ENCODE measurements at places on chromosomes 11 and 22. TPM values are rescaled to one million over a fixed set of nuclear protein-coding genes. Genes with fewer than 3 reads are reported as not detected.

Gene MRPL17
- total RNA-seq, result 17.5 TPM

GRCh38 chr11:11572386-11572785, 49.4 kb downstream of the GALNT18 start:
- DNase-seq, result no peak

- DNase-seq, result no peak
Observed at GRCh38 chr11:21262992-21263391, 593.6 kb downstream of the NELL1 start.

GRCh38 chr11:123601743-123602142, 52.7 kb downstream of the SCN3B start:
- no peak for DNase-seq

DNA sequence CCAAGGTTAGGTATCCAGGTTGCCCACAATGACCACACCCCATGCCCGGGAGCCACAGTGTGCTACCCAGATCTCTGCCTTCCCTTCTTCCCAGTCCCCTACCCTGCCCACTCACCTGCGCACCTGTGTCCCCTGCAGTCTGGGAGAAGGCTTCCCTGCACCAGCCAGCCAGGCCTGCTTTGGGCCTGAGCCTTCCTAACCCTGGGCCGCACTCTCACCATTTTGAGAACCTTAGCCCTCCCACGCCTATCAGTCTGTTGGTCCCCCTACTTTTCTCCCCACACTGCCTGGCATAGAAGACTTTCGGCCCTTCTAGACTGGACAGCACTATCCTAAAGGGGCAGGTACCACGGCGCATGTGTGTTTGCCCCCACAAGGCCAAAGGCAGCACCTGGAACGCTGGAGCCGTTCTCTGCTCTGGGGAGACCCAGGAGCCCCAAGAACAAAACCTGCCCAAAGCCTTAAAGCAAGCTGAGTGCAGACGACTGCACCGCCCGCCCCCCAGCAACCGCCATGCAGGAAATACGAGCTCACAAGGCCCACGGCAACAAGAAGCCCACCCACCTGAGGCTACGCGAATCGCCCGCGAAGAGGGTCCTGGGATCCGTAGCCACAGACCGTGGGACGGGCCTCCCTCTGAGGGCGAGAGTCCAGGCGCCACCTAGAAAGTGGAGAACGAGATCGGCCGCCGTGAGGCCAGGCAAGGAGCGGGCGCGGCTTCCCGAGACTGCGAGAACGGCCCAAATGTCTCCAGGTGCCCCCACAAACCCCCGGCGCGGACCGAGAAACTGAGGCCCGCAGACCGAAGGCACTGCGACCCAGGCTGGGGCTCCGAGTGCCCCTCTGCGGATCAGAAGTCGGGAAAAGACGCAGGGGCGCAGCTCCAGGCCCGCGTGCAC, 546 bp downstream of the GNB1L start:
- no peak for DNase-seq

DNA sequence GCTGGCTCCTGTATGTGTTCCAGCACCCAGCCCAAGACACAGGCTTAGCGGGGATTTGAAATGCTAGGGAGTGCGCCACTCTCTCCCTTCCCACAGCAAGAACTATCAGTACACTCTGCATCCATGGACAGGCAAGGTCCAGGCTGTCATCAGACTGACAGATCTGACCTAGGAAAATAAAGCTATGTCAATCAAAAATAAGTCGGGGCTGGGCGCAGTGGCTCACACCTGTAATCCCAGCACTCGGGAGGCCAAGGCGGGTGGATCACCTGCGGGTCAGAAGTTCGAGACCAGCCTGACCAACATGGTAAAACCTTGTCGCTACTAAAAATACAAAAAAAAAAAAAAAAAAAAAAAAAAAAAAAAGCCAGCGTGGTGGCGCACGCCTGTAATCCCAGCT, 1.7 kb upstream of the MOV10L1 start:
- DNase-seq, result no peak

- no peak for DNase-seq
Observed at GRCh38 chr11:74877132-74877531, 71.8 kb downstream of the XRRA1 start.

Data from cerebellum (tissue), 4 donors.